Mesendoderm (in vitro differentiated cells): ENCODE measurements at places on chromosomes 3 and 15.

DNA sequence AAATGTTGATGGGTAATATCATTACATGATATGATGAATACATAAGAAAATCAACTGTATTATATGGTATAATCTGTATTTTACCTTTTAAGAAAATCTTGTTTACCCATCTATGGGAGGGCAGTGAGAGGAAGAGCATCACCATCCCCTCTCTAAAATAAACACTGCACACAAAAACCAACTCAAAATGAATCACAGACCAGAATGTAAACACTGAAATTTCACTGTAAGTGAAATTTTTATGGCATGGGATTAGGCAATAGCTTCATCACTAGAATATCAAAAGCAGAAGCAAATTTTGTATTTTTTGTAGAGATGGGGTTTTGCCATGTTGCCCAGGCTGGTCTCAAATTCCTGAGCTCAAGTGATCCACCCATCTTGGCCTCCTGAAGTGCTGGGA lies 26.2 kb downstream of the IFT80 start:
- H3K4me1 ChIP-seq = no peaks in the 10 kb centered on the region
- no peak overlapping the region for H3K4me3 ChIP-seq
- no peak for DNase-seq
- no peaks in the 10 kb centered on the region for H3K27me3 ChIP-seq
- H3K27ac ChIP-seq = no peak overlapping the region
- H3K36me3 ChIP-seq = no peaks in the 10 kb centered on the region

DNA sequence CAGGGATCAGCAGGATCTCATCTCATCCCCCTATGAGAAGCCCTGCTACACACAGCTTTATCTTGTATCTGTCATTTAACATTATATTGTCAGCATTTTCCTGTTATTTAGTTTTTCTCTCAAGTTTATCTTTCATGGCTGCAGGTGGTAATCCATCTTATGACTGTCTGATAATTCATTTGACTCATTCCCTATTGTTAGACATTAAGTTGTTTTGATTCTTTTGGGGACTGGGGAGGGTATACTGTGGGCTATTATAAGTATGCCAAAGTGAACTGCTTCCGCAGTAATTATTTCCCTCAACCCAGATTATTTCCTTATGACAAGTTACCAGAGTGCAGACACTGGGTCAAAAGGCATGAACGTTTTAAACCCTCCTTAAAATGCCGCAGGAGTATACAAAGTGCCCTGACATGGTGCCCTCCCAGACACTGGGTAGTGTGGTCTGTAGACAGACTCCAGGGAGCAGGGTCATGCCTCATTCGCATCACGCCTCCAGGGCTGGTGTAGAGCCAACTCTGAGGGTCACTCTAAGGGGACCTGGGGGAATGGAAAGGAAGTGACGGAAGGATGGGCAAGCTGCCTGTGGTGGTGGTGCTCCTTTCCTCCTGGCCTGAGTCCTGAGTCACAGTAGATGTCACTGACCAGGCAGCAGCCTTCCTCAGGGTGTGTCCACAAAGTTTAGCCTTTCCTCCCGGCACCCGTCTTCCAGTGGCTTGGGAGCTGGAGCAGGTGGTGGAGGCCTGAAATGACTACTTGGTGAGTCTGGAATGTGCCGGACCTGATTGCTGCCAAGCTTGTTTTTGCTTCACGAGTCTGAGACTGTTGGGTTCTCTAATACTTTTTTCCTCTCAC lies 11.6 kb downstream of the GPR160 start:
- no peaks in the 10 kb centered on the region for H3K36me3 ChIP-seq
- no peaks in the 10 kb centered on the region for H3K4me1 ChIP-seq
- H3K27ac ChIP-seq = no peak overlapping the region
- no peak overlapping the region for H3K4me3 ChIP-seq
- DNase-seq = no peak

GRCh38 chr3:60743631-60744164 lies 507.6 kb downstream of the FHIT start:
- no peak overlapping the region for H3K4me3 ChIP-seq
- no peaks in the 10 kb centered on the region for H3K4me1 ChIP-seq

- no peaks in the 10 kb centered on the region for H3K27me3 ChIP-seq
- peak overlapping the region; percentile 85 for H3K4me3 ChIP-seq
- H3K4me1 ChIP-seq = peaks cover 3% of the 10 kb centered on the region
- no peak overlapping the region for H3K27ac ChIP-seq
- DNase-seq = peak; percentile 51
These were observed 665 bp downstream of the GLB1 start for GRCh38 chr3:33096093-33096868.

DNA sequence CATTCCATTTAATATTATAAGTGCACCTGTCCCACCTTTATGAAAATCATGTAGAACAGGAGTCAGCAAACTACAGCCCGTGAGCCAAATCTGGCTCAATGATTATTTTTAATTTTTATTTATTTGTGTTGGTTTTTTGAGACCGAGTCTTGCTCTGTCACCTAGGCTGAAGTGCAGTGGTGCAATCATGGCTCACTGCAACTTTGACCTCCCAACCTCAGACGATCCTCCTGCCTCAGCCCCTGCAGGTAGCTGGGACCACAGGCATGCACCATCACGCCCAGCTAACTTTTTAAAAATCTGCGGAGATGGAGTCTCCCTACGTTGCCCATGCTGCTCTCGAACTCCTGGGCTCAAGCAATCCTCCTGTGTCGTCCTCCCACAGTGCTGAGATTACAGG lies 42.0 kb downstream of the MYO1E start:
- H3K36me3 ChIP-seq = no peaks in the 10 kb centered on the region
- no peak overlapping the region for H3K27ac ChIP-seq
- H3K4me3 ChIP-seq = no peak overlapping the region
- DNase-seq = no peak
- no peaks in the 10 kb centered on the region for H3K4me1 ChIP-seq

DNA sequence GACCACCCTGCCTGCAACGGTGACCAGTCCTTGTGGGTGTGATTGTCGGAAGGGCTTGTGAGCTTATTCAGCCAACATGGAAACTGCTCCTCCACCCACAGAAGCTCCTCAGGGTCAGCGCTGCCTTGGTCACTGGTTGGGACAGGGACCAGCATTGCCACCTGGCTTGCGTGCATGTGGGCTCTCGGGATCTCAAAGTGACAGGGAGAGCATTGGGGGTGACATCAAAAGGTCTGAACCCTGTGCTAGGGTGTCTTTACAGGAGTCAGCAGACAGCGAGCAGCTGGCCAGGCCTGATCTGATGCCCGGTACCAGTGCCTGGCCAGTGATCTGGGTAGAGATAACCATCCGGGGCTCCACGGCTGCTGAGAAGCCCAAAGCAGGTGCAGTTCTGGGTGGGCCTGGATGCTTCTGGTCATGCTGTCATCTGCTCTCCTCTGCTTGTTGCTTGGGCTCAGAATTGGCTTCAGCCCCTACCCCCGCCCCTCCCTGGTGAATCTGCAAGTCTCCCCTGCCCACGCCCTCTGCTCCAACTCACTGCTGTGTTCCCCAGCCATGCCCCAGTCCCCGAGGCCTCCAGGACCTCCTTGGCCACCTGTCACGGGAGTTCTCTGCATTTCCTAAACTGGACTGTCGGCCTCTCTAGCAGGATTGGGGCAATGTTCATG lies 134.8 kb downstream of the NSMCE3 start:
- H3K4me3 ChIP-seq = no peak overlapping the region
- H3K27me3 ChIP-seq = no peaks in the 10 kb centered on the region
- no peak overlapping the region for H3K27ac ChIP-seq
- H3K36me3 ChIP-seq = no peaks in the 10 kb centered on the region
- no peak for DNase-seq
- H3K4me1 ChIP-seq = peaks cover 4% of the 10 kb centered on the region

DNA sequence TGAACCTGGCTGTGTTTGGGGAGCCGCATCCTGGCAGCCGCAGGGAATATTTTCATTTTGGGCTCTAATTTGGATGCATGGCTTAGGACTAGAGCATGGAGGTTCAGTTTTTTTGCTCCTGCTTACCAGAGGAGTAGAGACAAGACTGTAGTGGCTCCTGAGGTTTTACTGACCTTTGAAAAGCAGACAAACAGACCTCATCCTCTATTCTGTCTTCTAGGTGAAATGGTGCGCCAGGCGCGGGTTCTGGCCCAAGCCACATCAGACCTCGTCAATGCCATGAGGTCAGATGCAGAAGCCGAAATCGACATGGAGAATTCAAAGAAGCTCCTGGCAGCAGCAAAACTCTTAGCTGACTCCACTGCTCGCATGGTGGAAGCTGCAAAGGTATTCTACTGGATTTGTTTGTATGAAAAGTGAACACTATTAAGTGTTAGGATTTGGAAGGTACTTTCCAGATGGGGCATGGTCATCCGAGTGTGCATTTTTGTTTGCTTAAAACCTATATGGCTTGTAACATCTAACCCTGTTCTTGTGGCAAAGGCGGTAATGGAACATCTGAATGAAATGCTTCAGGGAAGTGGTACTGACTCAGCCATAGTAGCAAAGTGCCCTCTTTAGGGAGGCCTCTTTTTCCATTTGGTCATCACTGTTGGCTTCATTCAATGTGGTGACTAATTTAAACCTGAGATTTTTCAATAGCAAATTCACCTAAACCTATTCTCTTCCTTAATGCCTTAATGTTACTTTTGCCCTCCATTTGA lies 330.7 kb upstream of the TPM1 start:
- no peak overlapping the region for H3K4me3 ChIP-seq
- no peak for DNase-seq
- no peaks in the 10 kb centered on the region for H3K4me1 ChIP-seq

GRCh38 chr3:65786890-65787289 lies 251.8 kb downstream of the MAGI1 start:
- H3K36me3 ChIP-seq = no peaks in the 10 kb centered on the region
- DNase-seq = no peak
- H3K4me1 ChIP-seq = no peaks in the 10 kb centered on the region
- H3K27ac ChIP-seq = no peak overlapping the region
- H3K4me3 ChIP-seq = no peak overlapping the region
- no peaks in the 10 kb centered on the region for H3K27me3 ChIP-seq

- H3K4me3 ChIP-seq = no peak overlapping the region
- H3K27ac ChIP-seq = no peak overlapping the region
- no peak for DNase-seq
- no peaks in the 10 kb centered on the region for H3K36me3 ChIP-seq
These were observed 58.7 kb downstream of the FOXB1 start for GRCh38 chr15:60062826-60063225.

- H3K27ac ChIP-seq = no peak overlapping the region
- H3K36me3 ChIP-seq = no peaks in the 10 kb centered on the region
- peaks cover 4% of the 10 kb centered on the region for H3K4me1 ChIP-seq
- H3K27me3 ChIP-seq = no peaks in the 10 kb centered on the region
These were observed 43.9 kb downstream of the DTWD1 start for GRCh38 chr15:49664716-49665115.

DNA sequence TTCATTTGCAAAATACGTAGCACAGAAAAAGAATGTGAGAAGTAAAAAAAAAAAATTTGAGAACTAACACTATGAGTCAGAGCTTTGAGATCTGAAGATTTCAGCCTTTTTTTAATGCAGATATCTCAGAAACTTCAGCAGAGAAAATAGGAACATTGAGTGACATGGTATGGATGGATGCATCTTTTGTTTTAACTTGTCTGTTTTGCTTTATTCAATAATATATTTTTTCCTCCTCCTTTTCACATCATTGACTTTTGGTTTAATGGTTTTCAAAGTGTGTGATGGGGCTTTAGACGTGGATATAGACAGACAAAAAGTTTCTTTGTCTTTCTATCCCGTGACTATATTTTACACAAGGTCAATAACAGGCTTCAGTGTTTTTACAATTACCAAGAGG lies 426.7 kb upstream of the FRG2C start:
- H3K4me1 ChIP-seq = no peaks in the 10 kb centered on the region
- DNase-seq = no peak
- H3K36me3 ChIP-seq = no peaks in the 10 kb centered on the region
- H3K27ac ChIP-seq = no peak overlapping the region

DNA sequence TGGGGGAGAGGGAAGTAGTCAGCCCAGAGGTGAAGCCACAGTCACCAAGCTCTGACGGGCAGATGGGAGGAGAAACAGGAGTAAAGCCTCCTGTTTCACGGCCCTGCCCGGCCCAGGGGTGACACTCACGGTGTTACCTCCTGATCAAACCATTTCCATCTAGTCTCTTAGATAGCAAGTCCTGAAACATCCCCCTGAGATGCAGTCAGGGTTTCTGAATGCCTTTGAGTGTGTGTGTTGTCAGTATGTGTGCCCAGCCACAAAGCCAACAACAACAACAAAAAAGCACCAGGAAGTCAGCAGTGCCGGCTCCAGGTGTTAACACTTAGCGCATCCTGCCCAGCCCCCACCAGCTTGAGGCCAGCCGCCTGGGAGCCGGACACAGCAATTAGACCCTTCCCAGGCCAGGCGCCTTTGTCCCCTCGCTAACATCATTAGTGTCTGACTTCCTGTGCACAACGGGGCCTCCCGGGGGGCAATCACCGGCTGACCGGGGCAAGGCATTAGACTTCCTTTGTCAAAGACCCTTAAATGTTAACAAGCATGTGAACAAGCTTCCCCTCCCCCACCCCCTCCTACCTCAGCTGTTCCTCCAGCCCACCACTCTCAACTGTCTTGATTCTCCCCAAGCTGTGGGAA lies 34.5 kb downstream of the IL17RD start:
- no peaks in the 10 kb centered on the region for H3K36me3 ChIP-seq
- H3K27me3 ChIP-seq = no peaks in the 10 kb centered on the region
- H3K4me3 ChIP-seq = no peak overlapping the region
